ENCODE measurements at places on chromosomes 11 and 22.

DNA sequence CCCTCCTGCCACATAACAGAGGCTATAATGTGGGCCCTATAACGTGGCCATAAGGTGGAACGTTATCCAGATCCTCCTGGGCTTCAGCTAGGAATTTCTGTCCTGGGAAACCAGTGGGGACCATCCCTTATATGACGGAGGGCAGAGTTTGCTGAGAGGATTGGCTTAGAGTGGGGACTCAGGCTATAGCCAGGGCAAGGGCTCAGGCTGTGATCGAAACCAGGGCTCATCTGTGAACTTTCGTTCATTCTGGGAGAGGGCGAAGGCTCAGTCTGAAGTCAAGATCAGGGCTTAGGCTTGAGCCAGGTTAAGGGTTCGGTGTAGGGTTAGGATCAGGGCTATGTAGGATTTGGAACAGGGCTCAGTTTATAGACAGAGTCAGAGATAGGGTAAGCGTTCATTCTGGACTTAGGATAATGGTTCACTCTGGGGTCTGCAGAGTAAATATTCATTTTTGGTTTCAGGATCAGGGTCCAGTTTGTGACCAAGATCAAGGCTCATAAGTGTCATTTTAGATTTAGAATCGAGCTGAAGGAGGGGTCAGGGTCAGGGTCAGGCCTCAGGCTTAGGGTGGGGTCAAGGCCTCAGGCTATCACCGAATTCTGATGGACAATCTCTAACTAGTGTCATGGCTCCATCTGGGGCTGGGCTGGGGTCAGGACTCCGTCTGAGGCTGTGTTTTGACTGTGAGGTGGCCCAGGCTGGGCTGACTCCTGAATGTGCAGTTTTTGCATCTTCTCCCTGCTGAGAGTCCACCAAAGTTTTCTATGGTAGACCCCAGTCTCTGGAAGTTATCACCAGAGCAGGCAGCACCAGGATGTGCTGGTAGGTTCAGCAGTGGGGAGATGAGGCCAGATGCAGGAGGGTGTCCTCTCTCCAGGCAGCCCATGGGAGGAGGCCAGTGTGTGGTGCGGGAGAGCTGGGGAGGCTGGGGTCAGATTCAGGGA is 33.9 kb upstream of the SOX10 start:
- no peak for DNase-seq

DNA sequence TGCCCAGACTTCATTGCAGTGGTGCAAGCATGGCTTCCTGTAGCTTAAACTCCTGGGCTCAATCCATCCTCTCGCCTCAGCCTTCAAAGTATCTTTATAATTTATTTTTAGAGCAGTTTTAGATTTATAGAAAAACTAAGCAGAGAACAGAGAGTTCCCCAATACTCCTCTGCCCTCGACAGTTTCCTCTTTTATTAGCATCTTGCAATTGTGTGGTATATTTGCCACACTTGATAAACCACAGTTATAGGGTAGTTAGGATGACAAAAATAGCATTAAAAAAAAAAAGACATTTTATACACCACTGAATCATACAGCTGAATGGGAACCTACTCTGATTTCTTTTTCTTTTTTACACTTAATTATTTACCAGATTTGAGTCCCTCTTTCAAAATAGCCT is 31.2 kb downstream of the MS4A2 start:
- no peak for DNase-seq

GRCh38 chr11:32894149-32894827 is 1.7 kb downstream of the QSER1 start:
- peak; percentile 91 for DNase-seq

- no peak for DNase-seq
Measured at GRCh38 chr22:21450320-21450831, 16.8 kb upstream of the TMEM191C start.

- DNase-seq, result peak; percentile 94
Measured at GRCh38 chr11:13126430-13126829, 117.3 kb downstream of the RASSF10 start.

DNA sequence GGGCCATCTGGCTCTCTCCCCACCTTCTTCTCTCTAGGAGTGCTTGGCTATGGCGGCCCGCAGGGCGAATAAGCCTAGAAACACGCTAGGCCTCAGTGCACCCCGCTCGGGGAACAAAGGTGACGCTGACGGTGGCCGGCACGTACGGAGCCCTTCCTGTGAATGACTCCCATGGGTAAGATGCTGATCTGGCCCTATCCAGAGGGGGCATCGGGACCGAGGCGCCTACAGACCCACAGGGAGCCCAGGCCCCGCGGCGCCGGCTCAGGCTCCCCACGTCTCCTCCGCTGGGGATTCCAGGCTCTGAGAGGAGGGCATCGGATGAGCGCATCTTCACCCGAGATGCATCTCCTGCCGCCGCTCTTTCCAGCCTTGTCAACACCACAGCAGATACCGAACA is 31.4 kb upstream of the TESMIN start:
- no peak for DNase-seq

- no peak for DNase-seq
Measured at GRCh38 chr11:39860931-39861330, 1598.5 kb downstream of the LRRC4C start.

DNA sequence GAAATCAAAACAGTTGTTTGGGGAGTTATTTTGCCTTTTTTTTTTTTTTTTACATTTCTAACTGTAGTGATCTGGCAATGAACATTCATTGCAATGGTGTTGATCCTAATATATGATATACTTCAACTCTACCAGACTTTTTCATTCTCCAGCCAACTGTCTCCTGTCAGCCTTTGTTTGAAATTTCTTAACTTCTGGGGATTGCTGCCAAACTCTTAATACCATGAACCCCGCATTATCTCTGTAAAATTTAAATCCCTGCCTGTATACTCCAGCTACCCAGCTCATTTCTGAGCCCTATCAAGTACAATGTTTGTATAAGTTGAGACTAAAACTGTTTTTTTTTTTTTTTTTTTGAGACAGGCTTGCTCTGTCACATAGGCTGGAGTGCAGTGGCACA is 280.7 kb downstream of the TTC28 start:
- no peak for DNase-seq

- DNase-seq, result peak; percentile 60
Measured at GRCh38 chr11:43419460-43419859, 60.7 kb downstream of the TTC17 start.

GRCh38 chr11:4464216-4465159 is 15.4 kb downstream of the OR52K2 start:
- peak; percentile 88 for DNase-seq

GRCh38 chr11:68946416-68947090 is 34.2 kb downstream of the MRGPRD start:
- peak; percentile 44 for DNase-seq

DNA sequence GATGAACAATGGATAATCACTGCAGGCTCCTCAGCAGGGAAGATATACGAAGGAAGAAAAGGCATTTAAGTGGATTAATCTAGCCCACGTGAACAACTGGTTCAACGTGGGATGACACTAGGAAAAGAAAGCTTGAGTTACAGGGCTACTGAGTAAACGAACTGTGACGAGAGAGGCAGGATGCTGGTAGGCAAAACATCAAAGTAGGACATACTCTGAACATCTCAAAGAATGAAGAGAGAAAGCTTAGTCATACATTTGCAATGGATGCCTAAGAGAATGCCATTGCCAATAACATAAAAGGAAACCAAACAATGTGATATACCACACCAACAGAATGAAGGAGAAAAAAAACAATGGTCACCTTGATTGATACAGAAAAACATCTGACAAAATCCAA is 12.9 kb downstream of the USP28 start:
- peak; percentile 50 for DNase-seq

Measured in epithelial cell of esophagus (primary cell).